NCI-H510A treated with DMSO at 0.1 percent for 48 hours (cell line): ENCODE measurements at places on chromosomes 1 and 21.

DNA sequence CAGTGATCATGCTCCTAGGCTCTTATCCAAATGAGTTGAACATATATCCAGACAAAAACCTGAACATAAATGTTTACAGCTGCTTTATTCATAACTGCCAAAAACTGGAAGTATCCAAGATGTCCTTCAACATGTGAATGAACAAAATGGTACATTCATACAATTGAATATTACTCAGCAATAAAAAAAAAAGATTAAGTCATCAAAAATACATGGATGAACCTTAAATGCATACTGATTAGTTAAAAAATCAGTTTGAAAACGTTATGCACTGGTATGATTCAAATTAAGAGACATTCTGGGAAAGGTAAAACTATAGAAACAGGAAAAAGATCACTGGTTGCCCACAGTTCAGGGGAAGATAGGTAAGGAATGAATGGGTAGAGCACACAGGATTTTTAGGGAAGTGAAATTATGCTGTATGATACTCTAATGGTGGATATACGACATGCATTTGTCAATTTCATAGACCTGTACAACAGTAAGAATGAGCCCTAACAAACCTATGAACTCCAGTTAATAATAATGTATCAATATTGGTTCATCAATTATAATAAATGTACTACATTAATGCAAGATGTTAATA, 3.1 kb downstream of the LRRC40 start:
- DNase-seq = no peak

DNA sequence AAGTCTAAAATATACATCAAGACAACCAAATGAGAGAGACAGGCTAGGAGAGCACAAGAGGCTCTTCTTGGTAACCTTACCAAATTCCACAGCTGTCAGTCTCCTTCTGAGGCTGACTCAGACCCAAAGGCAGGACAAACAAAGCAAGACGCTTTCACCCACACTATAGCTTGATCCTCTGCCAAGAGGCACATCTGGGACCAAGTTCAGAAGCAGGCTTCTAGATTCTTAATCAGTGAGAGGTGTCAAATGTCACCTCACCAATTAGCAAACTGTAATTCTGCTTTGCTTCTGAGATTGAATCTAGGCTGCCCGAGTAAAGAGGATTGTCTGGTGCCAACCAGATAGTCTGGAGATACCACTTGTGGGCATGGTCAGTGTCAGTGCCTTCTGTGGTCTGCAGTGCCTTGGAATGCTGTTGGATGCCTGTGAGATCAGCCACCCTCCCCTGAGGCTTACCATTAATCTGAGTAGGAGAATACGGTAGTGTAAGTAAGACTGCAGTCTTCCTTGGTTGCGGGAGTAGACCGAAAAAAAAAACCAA, 151.0 kb downstream of the FMN2 start:
- no peak for DNase-seq

- no peak for DNase-seq
Measured at GRCh38 chr1:52798331-52798730, 44.2 kb upstream of the ZYG11A start.

- DNase-seq = no peak
Measured at GRCh38 chr1:197567442-197567841, 207.8 kb downstream of the DENND1B start.

GRCh38 chr1:6462412-6463119, 3.4 kb downstream of the TNFRSF25 start:
- no peak for DNase-seq

- no peak for DNase-seq
Measured at GRCh38 chr1:18307329-18307898, 173.3 kb upstream of the KLHDC7A start.

GRCh38 chr1:84708031-84708430, 17.8 kb upstream of the SSX2IP start:
- no peak for DNase-seq

- DNase-seq = no peak
Measured at GRCh38 chr21:14964621-14965020, 100.2 kb downstream of the NRIP1 start.

- no peak for DNase-seq
Measured at GRCh38 chr1:21590934-21591333, 78.2 kb downstream of the RAP1GAP start.

DNA sequence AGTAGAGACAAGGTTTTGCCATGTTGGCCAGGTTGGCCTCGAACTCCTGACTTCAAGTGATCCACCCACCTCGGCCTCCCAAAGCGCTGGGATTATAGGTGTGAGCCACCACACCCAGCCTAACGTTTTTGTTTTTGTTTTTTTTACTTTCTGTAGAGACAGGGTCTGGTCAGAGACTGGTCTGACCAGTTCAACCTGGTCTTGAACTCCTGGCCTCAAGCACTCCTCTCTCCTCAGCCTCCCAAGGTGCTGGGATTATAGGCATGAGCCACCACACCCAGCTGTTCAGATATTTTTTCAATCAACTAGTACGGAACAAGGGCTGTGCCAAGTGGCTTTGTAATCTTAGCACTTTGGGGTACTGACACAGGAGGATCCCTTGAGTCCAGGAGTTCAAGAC, 209.5 kb downstream of the RERE start:
- no peak for DNase-seq

DNA sequence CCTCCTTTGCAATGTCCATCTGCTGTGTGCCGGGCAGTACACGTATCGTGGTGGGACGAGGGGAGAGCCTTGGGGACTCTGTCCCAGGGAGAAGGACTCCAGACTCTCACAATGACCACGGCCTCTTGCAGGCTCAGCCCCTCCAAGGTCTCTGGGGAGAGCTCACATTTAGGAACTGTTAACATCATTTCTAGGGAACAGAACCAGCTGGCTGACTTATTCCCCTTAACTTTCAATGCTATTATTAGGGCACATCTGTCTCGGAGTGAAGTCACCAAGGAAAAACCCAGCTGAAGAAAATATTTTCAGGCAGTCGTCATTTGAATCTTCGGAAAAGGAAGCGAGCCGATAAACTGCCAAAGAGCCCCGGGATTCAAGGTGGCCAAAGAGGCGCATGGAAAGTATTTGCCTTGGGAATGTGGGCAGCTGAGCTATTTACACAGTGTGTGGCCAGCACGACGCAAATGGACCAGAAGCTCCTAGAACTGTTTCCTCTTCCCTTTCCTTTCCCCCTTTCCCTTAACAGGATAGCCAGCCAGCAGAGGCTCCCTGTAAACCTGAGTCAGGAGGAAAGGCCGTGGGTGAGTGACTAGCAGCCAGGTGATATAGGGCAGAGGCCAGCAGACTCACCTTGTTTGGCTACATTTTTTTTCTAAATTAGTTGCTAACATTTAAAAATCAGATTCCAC, 74.5 kb downstream of the ITPKB start:
- DNase-seq = no peak

DNA sequence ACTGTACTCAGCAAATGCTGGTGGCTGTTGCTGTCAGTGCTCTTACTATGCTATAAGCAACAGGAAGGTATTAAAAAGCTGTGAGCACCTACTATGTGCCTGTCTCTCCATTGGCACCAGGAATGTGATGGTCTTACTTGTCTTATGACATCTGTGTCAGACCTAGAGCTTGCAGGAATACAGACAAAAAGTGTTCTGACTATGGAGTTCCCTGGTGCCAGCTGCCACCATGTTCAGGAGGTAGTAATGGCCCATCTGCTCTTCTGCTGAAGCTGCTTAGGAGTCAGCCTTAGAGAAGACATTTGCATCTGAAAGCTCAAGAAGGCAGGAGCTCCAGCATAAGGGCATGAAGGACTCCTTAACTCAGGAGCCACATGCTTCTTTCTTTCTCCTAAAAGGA, 52.3 kb downstream of the MAB21L3 start:
- no peak for DNase-seq

- no peak for DNase-seq
Measured at GRCh38 chr1:56081736-56082135, 497.6 kb downstream of the PLPP3 start.

- DNase-seq = no peak
Measured at GRCh38 chr1:66415281-66415680, 118.7 kb upstream of the SGIP1 start.

DNA sequence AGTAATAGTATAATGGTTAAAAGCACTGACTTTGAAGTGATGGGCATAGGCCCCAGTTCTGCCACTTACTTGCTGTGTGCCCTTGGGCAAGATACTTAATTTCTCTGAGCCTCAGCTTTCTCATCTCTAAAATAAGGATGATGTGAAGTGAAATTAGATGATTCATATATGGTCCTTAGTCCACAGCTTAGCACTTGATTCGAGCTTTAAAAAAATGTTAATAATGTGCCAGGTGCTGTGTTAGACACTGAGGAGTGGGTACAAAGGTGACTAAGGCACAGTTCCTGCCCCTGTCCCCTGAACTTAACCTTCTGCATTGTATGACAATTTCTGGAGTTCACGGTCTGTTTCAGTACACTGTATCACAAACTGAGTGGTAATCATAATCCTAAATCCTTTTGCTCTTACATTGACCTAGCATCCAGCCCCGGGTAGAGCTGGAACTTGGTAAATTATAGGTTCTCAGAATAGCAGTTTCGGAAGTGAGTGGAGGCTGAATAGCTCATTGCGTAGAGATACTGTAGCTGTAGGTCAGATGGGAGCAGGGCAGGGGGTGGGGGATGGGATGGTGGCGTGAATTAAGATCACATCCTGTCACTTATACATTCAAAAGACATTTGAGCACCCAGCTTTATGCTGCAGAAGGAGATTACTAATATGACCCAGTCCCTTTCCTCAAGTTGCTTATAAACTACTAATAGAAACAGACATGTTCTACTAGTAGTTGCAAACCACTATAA, 1.5 kb downstream of the ZNF691 start:
- DNase-seq = no peak

DNA sequence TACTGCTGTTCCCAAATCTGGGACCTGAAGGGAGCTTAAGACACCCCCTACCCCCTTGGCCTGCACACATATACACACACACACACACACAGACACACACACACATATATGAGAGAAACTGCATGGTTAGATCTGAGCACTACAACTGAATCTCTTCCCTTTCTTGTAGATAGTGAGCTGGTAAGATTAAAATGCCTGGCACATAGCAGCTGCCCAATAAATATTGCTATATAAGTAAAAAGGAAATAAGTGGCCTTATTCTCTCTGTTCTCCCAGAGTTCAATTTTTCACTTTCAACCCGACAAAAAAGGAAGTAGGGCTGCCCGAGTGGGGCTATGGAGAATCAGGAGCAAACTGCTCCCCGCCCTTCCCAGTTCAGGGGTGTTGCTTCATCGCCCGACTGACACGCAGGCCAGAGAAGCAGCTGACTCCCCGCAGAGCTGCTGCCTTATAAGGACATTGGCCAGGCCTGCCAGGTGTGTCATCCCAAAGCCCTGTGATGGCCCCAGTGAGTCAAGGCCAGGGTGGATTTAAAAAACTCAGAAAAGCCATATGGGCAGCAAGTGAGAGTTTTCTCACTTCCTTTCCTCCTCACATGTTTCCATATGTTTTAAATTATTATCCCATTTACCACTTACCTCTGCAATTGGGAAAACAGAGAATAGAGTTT, 106.5 kb upstream of the SLC44A3 start:
- DNase-seq = peak; percentile 81

GRCh38 chr1:221331273-221332183, 410.4 kb downstream of the DUSP10 start:
- DNase-seq = no peak

GRCh38 chr21:35257413-35257812, 208.3 kb upstream of the RUNX1 start:
- DNase-seq = peak; percentile 56

- no peak for DNase-seq
Measured at GRCh38 chr1:41876576-41877445, 41.9 kb downstream of the HIVEP3 start.

DNA sequence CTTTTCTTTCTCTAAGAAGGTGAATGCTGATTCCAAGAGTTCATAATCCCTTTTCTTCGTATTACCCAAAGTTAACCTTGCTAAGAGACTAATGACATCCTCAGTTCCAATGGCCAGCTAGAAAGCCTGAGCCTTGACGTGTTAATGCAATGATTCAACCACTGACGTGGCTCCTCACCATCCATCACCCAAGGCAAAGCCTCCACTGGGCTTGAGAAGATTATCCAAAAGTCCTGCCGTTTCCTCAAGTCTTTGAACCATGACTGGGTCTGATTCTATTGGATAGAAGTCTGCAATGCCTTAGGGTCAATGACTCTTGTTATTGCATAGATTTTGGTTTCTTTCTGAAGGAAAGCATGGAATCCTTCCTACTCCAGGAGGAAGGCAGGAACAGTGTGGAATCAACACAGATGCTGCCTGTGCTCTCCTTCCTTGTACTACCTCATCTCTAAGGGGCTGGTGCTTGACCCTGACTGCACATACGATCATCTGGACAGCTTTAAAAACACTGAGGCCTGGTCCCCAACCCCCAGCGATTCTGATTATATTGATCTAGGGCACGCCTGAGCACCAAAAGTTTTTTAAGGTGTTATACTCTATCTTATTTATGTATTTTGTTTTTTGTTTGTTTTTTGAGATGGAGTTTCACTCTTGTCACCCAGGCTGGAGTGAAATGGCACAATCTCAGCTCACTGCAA, 69.3 kb upstream of the ANGPTL1 start:
- no peak for DNase-seq
